ENCODE measurements at places on chromosomes 12 and 14.

DNA sequence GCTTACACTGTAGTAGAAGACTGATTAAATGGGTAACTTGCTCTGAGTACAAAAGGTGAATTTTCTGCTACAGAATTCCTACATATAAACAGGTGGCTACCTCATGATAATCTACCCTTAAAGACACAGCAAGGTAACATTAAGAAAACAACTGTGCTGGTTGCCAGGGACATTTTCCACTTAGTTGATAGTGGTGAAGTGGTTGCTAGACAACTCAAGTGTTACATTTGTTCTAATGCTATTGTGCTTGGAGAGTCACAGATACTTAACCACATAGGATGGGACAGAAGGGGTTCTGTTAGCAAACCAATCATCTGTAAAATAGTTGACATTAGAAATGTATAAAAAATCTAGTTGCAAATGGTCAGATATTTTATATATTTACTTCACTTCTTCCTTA is 870.3 kb upstream of the SEL1L start:
- no peak for DNase-seq

- DNase-seq, result no peak
Observed at GRCh38 chr12:93089805-93090569, 160.9 kb upstream of the EEA1 start.

- peak; percentile 71 for DNase-seq
Observed at GRCh38 chr14:71235875-71236274, 328.6 kb downstream of the PCNX1 start.

DNA sequence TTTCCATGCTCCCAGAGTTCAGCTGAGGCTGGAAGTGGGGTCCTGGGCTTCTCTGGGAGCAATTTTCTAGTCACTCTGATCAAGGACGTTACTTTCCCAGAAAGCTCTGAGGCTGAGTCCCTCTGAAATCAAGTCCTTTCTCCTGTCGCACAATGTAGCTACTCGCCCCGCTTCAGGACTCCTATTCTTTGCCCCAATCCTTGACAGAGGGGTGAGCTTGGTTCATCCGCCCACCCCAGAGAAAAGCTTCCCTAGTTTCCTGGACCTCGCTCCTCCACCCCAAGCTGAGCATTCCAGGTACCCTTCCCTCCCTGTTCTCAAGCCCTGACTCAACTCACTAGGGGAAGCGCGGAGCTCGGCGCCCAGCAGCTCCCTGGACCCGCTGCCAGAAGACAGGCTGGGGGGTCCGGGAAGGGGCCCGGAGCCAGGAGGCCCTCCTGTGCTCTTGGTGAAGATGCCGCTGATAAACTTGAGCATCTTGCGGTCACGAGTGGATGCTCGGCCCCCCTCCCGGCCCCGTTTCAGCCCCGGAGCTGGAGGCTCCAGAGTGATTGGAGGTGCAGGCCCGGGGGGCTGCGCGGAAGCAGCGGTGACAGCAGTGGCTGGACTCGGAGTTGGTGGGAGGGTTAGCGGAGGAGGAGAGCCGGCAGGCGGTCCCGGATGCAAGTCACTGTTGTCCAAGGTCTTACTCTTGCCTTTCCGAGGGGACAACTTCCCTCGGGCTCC is 1.6 kb downstream of the AGAP2 start:
- no peak for DNase-seq

GRCh38 chr12:104620837-104621531 is 164.2 kb downstream of the CHST11 start:
- DNase-seq, result no peak

DNA sequence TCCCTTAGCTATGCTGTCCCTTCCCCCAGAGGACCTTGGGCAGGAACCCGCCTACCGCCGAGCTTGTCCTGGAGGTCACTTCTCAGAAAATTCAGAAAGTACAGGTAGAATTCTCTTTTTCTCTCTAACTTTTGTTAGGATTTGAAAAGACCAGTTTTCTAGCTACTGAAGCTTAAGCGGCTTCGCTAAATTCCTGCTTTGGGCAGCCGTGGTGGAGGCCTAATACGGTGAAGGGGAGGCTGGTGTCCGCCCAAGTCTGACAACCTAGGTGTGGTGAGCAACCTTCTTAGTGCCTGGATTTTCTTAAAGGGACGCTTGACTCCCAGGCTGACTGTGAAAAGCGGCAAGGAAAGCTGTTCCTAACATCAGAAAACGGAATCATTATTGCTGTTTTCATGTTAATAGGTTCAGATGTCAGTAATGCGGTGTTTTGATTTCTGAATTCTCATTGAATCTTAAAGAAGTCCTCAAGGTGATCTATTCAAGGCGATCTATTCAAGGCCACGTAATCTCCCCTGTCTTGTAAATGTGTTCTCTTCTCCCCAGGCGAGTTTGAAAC is 835 bp downstream of the FGD4 start:
- no peak for DNase-seq

All from inflammatory macrophage treated with lipopolysaccharide for 1 hour (primary cell).